ENCODE measurements at places on chromosomes 16 and 17. TPM values are rescaled to one million over a fixed set of nuclear protein-coding genes. Genes with fewer than 3 reads are reported as not detected.

GRCh38 chr17:13337864-13338371 lies 263.8 kb downstream of the HS3ST3A1 start:
- no peaks in the 10 kb centered on the region for H3K27me3 ChIP-seq
- H3K27ac ChIP-seq, result no peak overlapping the region
- H3K4me3 ChIP-seq, result no peak overlapping the region
- H3K4me1 ChIP-seq, result no peaks in the 10 kb centered on the region

- H3K4me3 ChIP-seq, result no peak overlapping the region
- peaks cover 14% of the 10 kb centered on the region for H3K4me1 ChIP-seq
- H3K36me3 ChIP-seq, result peaks cover 37% of the 10 kb centered on the region
- H3K27me3 ChIP-seq, result no peaks in the 10 kb centered on the region
- H3K27ac ChIP-seq, result no peak overlapping the region
Observed at GRCh38 chr17:80824549-80825470, 166.8 kb upstream of the CHMP6 start.

DNA sequence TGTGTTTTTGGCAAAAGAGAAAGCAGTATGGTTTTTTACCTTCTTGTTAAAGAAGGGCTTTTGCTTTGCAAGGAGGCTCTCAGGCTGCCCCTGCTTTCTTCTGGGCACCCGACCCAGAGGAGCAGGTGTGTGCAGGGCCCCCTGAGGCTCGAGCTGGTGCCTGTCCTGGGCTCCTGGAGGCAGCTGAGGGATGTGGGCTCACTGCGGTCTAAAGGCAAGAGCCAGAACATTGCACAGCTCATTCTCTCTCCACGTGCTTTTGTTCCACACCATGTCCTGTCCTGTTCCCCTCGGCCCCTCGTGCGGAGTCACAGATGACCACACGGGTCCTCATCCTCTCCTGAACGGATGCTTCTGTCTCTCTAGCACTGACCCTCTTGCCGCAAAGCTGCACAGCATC lies 36.7 kb upstream of the CAPN15 start:
- no peak for DNase-seq
- H3K27ac ChIP-seq, result no peak overlapping the region
- peaks cover 33% of the 10 kb centered on the region for H3K36me3 ChIP-seq
- no peaks in the 10 kb centered on the region for H3K4me1 ChIP-seq
- no peaks in the 10 kb centered on the region for H3K27me3 ChIP-seq

GRCh38 chr17:29240968-29241963 lies 5.4 kb upstream of the CRYBA1 start:
- DNase-seq, result no peak
- H3K27me3 ChIP-seq, result no peaks in the 10 kb centered on the region
- no peak overlapping the region for H3K4me3 ChIP-seq
- H3K36me3 ChIP-seq, result no peaks in the 10 kb centered on the region
- no peaks in the 10 kb centered on the region for H3K4me1 ChIP-seq

The HOXB9 gene
- total RNA-seq, result 0.13 TPM

DNA sequence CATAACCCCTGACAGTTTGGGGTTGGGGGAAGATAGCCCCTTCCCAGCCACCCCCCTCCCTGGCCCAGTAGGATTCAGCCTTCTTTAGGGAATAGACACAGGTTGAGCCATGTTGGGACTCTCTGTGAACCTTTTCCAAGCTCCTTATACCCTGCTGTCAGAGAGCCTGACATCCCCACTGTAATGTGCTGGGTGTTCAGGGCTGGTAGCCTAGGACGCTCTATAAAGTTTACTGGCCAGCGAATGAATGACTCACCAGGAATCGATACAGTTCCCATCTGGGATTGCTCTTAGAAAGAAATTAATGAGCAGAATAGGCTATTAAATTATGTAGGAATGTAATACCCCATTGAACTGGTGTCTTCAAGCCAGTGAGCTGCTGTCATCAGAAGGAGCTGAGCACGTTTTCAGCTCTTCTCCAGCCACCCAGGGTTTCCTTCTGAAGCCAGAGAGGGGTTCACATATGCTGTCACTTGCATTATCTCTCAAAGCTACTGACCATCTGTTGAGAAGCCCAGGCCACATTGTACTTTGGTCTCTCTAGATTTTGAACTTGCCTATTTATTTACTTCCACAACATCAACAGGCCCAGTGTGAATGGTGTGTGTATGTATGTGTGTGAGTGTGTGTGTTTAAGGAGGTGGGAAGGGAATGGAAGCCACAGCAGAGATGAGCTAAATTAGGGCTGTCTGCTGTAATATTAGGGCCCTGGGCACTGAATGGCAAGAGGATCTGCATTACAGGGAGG lies 64.9 kb downstream of the SPACA3 start:
- no peak for DNase-seq
- H3K36me3 ChIP-seq, result no peaks in the 10 kb centered on the region
- no peak overlapping the region for H3K27ac ChIP-seq
- H3K4me3 ChIP-seq, result no peak overlapping the region

- no peak overlapping the region for H3K4me3 ChIP-seq
- peaks cover 46% of the 10 kb centered on the region for H3K4me1 ChIP-seq
- DNase-seq, result no peak
- H3K36me3 ChIP-seq, result peaks cover 48% of the 10 kb centered on the region
Observed at GRCh38 chr17:73234736-73235135, 26.9 kb downstream of the CPSF4L start.

All from activated B cell treated with CpG ODN at 0.5 μM for 24 hours (primary cell).